ENCODE measurements at places on chromosomes 12 and 14.

- DNase-seq = no peak
Observed at GRCh38 chr14:104416383-104416782, 163.2 kb upstream of the C14orf180 start.

GRCh38 chr12:104134882-104135281, 3.1 kb downstream of the NFYB start:
- DNase-seq = no peak

- no peak for DNase-seq
Observed at GRCh38 chr14:37093364-37093763, 79.0 kb downstream of the SLC25A21 start.

- DNase-seq = no peak
Observed at GRCh38 chr12:63802012-63802608, 22.4 kb downstream of the RXYLT1 start.

DNA sequence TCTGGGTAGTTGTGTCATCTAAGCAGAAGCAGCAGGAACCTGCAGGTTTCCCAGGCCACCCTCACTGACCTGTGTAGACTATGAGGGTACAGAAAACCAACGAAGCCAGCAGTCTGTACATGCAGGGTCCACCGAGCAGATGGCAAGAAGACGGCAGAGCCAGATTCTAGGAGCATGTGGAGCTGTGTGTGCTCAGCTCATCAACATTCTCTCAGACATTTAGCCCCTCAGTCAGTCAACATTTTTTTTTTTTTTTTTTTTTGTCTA, 7.3 kb upstream of the ASIC1 start:
- no peak for DNase-seq

DNA sequence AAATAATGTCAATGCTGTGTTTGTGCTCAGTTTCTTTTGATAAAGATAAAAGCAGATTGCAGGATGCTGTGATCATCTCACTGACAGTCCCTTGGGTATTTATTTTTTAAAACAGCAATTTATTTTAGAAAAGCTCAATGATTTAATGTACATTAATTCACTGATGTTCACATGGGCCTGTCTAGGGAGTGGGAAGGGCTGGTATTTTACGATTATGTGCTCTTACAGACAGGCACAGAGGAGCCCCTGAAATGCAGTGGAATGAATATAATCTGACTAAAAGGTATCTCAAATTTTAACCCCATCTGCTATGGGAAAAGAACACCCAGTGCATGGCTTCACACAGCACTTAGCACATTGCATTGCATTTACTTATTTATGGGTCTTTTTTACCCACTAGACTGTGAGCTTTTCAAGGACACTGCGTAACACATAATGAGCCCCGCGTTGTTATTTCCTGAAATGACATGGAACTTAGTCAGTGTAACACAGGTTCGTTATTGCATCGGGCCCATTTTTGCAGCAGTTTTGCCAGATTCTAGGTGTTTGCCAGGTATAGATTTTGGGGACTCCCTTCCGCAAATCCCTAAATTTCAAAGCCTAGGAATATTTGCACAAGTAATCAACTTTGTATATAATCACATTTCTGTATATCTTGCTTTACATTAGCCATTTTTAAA, 425.3 kb upstream of the FBXO33 start:
- DNase-seq = no peak

- no peak for DNase-seq
Observed at GRCh38 chr12:113997365-113997764, 31.2 kb upstream of the RBM19 start.

- DNase-seq = no peak
Observed at GRCh38 chr12:84079626-84080025, 833.0 kb downstream of the SLC6A15 start.

DNA sequence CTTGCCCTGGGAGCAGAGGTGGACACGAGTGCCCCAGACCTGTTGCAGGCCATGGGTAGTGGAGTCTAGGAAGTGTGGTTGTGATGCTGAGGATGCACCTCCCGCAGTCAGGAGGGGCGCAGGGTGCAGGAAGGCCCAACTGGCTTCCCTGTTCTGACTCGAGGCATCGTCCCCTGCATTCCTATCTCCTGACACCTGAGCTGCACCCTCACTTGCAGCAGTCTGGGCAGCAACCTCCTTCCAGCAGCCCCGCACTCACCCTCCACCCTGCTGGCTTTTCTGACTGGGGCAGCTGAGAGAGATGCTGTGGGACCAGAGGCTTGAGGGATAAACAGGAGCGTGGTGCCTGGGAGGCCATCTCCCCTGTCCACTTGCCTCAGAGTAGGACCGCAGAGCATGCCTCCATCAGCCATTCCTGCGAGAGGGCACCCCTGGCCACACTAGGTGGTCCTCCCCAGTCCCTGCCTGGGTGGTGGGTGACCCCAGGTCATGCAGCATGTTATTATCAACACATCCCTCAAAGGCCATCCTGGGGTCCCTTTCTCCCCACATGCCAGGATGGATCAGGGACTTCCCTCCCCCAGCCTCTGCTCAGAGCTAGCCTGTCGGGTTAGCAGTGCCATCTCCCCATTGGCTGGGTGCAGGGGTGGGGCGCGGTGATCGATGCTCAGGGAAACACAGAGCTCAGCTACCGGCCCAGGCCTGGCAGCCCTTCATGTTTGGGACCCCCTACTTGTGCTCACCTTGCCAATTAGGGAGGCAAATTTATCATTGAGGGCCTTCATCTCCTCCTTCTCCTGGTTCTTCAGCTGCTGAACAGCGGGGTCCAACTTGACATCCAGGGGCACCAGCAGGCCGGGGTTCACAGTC, 719 bp downstream of the KRT80 start:
- DNase-seq = no peak

GRCh38 chr12:58252914-58253313, 311.5 kb downstream of the ATP23 start:
- no peak for DNase-seq

DNA sequence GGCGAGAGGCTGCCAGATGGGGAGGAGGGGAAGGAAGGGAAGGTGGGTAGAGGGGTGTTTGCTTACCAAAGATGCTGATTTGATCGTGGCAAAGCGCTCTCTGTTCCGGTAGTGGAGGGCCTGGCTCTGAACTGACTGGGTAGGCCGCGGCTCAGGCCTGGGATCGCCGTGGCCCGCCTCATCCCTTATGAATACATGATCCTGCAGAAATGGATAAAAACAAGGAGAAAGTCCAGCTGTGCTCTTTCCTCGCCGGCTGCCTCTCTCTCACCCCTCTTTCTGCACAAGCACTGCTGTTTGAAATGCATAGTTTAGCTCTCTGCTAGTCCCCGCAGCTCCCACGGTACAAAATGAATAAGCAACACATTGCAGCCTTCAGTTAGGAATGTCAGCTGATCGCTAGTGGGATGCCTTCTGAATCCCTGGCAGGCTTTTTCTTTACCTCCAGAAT, 53.8 kb downstream of the PEBP1 start:
- no peak for DNase-seq

GRCh38 chr12:49959685-49960473, 1.8 kb upstream of the AQP5 start:
- no peak for DNase-seq

DNA sequence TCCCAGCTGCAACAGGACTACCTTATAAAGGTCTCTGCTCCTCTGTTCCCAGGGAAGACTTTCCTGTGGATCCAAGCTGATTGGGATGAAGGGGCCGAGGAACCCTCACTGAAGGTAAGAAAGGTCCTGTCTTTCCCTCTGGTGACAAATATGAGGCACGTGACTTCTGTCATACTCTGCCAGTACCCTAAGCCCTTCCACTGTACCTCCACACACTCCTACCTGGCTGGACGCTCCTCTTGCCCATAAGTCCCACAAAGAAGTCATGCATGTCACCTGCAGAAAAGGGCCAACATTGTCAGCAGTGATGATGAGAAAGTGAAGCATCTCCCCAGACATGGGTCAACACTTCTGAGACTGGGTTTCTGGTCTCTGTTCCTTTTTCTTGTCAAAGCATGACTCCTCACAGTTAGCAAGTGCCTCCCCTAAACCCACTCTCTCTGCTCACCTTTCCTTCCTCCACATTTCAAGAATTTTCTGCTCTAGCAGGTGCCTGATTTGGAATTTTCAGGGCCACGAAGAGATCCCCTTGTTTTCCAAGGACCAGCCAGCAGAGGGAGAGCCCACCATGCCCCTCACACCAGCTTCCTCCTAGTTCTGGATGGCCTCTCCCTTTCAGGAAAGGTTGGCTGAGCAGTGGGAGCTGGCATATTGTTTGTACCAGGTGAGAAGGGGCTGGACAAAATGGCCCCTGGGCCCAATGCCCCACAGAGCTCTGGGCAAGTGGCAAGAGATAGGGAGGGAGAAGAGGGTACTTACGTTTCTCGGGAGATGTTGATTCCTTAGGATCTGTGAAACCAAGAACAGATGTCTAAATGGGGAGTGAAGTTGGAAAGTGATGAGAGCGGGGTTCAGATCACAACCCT, 3.5 kb downstream of the TAC3 start:
- DNase-seq = no peak

DNA sequence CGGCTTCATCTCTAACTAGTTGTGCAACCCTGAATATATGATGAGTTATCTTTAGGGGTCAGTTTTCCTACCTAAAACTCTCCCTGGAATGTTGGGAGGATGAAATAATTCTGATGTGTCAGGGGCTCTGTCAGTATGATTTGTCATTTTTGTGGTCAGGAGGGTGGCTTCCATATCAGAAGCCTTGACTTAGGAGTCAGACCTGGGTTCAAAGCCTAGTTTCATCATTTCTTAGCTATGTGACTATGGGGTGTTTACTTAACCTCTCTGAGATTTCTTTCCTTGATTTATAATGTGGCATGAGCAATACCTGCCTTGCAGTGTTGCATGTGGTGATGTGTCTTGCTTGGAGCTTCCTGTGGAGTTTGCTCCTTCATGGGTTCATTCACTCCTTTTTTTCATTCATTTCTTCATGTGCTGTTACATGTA, 146.8 kb downstream of the CHST11 start:
- no peak for DNase-seq

GRCh38 chr12:27331927-27332324, 710 bp upstream of the BMAL2 start:
- no peak for DNase-seq

DNA sequence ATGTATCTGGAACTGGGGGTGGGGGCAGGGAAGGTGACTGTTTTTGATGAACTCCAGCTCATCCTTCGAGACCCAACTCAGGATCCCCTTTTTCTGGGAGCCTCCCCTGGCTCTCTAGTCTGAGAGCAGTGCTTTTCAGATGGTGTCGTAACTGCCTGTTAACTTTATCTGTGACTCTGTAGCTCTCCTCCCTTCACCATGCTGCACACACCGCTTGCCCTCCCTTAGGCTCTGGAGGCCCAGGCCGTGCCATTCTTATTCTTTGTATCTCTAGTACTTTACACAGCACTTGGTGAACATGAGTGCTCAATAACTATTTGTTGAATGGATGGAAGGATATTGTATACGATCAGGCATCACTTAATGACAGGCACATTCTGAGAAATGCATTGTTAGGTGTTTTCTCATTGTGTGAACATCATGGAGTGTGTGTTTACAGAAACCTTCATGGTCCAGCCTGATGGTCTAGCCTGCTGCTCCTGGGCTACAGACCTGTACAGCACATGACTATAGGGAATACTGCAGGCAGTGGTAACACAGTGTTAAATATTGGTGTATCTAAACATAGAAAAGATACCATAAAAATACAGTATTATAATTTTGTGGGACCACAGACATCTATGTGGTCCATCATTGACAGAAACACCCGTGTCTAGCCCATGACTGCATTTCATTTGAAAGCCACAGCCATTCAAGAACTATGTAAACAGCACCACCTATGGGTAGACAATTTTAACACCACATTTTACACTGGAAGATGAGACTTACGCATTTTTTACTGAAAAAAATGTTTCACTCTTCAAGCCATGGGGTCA, 91.8 kb downstream of the EML1 start:
- no peak for DNase-seq

- DNase-seq = no peak
Observed at GRCh38 chr12:7915661-7916403, 20.2 kb downstream of the SLC2A3 start.

DNA sequence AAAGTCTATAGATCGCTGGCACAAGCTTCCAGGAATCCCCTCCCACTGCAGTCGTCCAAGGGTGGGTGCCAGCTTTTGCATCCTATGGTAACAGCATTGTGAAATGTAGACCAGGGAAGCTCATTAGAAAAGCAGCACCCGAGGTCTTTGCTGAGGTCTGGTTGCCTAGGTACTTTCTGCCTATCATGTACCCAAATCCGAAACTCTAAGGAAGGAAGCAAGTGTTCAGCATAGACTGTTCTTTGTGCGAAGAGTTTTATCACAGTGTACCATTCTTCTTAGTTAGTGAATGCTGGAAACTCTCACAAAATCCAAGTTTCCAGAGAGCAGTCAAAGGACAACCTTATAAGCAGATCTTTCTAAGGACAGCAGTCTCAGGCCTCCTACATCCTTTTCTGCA, 1532.7 kb upstream of the TMEM132C start:
- DNase-seq = no peak

DNA sequence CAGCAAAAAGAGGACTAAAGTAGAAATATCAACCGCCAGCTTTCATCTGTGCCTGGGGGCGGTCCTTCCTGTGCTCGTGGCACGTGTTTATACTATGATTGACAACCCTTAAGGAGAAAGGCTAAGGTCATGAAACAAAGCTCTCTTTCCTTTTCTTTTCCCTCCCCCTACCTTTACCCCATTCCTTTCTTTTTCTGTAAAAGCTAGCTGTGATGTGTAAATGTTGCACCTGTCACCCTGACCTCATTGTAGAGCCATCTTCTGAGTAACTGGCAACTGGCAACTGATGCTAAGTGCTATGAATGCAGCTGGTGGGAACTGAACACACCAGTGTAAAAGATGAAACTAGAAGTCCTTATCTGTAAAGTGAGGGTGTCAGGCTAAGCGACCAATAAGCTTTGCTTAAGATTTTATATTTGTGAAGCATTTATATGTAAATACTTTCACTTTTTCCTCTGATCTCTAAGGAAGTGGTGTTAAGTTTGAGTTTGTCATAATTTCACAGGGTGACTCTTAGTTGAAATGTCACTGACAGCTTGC, 102.8 kb upstream of the BCAT1 start:
- no peak for DNase-seq

DNA sequence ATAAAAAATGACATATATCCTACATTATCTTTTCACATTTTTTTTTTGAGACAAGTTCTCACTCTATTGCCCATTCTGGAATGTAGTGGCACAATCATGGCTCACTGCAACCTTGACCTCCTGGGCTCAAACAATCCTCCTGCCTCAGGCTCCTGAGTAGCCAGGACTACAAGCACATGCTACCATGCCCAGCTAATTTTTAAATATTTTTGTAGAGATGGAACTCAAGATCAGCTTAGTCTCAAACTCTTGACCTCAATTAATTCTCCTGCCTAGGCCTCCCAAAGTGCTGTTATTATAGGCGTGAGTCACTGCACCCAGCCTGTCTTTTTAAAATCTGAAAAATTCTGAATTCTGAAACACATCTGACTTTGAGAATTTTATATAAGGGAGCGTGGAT, 241.9 kb upstream of the DCN start:
- no peak for DNase-seq

- DNase-seq = no peak
Observed at GRCh38 chr12:2541631-2542204, 253.1 kb upstream of the FKBP4 start.

DNA sequence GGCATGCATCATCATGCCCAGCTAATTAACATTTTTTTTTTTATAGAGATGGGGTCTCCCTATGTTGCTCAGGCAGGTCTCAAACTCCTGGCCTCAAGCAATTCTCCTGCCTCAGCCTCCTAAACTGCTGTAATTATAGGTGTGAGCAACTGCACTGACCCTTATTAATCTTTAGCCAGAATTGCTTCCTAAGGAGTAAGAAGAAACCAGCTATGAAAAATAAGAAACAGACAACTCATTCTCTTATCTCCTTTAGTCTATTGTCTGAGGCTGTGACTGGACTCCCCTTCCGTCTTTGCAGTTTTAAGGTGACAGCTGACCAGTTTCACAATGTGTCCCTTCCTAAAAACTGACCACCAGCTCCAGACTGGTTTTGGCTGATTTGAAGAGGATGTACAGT, 52.4 kb downstream of the EMP1 start:
- DNase-seq = no peak
